B cell (primary cell): ENCODE measurements at places on chromosomes 2 and 18.

DNA sequence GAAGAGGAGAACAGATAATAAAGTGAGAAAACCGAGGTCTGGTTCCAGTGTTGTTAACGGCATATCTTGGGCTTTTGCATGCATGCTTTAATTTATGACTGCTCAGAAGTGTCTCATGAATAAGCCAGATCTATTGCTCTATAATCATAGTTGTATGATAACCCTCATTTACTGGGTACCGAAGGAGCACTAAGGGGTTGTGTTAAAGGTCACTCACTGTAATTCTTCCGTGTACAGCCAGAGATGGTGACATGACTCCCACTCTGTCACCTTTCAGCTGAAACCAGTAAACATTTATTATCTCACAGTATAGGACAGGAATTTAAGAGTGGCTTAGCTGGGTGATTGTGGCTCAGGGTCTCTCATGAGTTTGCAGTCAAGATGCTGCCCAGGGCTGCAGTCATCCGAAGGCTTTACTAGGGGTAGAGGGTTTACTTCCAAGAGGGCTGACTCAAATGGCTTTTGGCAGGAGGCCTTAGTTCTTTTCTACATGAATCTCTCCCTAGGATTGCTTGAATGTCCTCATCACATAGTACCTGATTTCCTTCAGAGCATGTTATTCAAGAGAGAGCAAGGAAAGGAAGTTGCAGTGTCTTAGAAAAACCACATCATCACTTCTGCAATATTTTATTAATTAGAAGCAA lies 107.0 kb downstream of the NAB1 start:
- DNase-seq = no peak

DNA sequence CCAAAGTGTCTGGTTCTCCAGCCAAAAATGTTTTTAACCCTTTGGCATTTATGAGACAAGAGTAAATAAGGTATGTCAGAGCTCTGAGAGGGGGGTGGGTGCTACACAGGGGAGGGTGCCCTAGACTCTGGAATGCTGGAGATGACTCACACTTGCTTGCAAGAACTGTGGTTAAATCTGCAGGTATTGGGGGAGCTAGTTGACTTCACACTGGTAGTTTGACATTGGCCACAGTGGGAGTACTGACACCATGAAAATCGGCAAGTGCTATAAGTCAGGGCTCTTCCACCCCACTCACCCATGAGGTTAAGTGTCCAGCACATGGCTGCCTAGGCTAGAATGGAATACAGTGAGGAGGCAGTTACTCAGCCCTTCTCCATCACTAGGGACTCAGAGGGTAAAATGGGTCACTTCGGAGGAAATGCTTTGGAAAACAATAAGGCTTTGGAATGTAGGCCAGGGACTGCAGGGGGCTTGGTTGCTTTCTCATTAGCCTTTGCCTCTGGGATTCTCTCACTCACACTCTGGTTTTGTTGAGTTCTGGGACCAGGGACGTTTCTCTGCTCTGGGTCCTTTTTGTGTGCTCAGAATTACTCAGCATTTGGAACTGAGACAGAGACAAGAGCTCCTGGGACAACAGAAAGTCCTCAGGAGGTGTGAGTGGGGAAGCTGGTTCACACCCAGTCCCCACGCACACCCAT lies 91.6 kb downstream of the ACKR3 start:
- DNase-seq = no peak

- no peak for DNase-seq
These were observed 68.5 kb upstream of the HDAC4 start for GRCh38 chr2:239469106-239469960.

DNA sequence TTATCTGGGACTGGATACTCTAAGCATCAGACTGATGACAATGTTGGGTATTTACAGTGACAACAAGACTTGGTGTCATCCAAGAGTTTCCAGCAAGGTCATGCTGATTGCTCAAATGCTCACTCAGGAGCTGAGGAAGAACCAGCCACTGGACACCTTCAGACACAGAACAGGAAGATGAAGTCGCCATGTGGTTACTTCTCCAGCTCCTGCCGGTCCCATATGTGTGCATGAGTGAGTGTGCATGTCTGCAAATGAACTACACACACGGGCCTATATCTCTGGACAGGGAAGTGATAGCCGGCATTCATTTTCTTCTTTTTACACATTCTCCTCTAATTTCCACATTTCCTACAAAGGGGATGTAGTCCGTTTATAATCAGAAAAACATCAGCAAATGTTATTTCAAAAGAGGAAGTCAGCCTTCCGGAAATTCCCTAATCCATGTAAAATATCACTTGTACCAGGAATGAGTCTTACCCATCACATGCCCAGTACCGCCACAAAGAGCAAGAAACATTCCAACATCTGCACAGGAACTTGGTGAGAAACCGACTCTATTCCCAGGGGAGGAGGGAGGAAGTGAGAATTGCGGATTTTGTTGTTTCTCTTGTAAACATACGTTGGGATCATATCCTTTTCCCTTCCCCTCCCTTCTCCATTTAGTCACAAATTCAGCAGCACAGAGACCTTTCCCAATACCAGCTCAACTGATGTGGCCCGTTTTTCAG lies 10.8 kb downstream of the RFX8 start:
- no peak for DNase-seq

GRCh38 chr2:198100346-198100745 lies 296.0 kb downstream of the PLCL1 start:
- DNase-seq = no peak

DNA sequence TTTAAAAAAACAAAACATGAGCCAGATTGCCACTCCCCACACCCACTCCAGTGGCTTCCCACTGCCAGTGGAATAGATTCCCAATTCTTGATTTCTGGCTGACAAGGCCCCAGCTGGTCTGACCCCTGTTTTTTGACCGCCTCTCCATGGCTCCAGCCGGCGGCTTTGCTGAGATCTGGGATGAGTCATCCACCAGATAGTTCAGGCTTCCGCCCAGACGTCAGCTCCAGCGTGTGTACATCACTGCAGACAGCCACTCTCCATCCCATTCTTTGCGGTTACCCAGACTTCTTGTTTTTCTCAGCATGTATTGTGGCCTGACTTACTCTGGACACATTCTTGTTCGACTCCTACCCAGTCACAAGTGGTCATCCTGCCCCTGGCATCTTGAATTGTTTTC lies 227.9 kb downstream of the GBX2 start:
- DNase-seq = no peak

GRCh38 chr2:108586631-108587030 lies 52.4 kb downstream of the LIMS1 start:
- DNase-seq = no peak

GRCh38 chr2:165058476-165059265 lies 103.3 kb upstream of the SLC38A11 start:
- no peak for DNase-seq

DNA sequence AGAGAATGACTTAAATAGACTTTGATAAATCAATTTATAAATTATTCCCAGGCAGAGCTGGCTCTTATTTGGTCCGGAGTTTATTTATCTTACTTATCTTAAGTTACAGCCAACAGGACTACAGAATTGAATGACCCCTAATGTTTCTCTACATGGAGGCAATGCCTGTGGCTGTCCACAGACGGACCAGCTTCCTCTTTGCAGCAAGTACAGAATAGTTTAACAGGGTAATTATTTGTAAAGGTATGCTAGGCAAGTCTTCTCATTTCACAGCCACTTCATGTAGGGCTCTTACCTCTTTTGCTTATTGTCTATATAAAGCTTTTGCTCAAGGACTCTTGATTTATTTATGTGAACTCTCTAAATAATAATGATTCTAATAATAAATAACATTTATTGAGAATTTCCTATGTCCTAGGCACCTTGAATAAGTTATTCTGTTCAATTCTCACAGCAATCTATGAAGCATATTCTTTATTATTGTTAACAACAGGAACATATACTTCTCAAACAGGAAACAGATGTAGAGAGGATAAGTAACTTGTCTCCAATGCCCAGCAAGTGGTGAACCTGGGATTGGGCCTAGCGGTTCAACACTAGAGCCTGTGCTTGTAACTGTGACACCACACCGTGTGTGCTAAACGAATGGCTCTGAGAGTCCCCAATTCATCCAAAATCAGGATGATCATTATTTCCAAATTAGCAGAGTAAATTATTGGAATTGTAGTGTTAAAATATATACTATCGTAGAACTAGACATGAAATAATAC lies 58.8 kb upstream of the NXPH2 start:
- no peak for DNase-seq

DNA sequence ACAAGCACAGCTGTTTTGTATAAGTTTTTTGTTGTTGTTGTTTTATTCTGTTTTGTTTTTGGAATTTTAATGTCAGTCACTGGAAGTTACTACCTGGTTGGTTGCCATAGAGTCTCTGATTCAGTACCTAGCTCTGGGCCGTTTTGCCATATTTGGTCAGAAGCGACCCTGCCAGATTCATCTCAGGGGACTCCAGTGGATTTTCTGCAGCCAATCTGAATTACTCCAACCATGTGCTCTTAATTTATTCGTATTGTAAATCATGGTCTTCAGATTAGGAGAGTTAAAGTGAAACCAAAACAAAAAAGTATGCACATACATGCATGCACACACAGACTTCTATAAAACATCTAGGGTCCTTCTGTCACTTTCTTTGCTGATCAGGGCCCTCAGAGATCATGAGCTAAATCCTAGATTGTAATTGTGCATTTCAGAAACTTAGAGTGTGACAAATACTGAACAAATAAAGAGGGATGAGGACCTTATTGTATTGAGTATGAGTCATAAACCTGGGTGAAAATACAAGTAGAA lies 317.4 kb upstream of the UBE2E3 start:
- no peak for DNase-seq

DNA sequence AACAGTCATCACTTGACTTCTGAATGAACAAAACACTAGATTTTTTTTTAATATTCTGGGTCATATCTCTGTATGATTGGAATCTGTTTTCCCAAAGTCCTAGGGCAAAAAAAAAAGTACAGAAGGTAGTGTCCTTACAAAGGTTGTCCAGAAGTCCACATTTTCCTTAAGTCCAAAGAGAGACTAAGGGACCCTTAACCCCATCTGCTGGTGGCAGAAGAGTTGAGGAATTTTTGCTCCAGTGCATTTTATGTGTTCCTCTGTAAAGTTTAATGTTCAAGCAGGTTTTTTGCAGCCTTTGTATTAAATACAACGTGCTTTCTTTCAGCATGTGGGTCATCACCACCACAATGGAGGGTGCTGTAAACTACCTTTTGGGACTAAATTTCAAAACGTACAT lies 215.9 kb downstream of the SP3 start:
- no peak for DNase-seq

DNA sequence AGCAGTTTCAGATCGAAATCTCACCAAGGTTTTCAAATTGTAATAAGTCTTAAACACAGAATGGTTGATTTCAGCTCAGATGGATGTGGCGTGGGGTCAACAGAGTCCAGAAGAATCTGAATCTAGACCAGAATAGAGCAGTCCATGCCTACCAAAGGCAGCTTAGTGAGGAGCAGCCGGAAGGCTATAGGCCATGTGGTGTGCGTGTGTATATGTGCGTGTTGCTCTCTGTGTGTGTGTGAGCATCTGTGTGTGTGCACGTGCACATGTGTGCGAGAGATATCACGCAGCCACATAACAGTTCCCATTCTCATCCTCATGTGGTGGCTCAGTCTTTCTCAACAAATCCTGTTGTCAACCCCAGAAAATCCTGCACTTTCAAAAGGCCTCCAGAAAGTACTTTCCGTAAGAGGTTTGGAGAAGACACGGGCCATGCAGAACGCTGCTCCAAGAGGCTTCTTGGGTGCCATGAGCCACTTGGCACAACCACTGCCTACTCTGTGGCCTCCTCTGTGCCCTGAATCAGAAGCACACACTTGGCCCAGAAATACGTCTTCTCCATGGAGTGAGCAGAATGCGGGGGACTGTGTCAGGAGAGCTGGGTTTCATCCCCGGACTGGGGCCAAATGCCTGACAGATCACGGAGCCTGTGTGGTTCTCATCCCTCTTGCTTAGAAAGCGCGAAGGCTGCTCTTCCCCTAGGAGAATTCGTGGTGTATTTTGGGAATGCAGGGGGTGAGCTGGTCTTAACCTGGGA lies 67.3 kb downstream of the ACKR3 start:
- no peak for DNase-seq

DNA sequence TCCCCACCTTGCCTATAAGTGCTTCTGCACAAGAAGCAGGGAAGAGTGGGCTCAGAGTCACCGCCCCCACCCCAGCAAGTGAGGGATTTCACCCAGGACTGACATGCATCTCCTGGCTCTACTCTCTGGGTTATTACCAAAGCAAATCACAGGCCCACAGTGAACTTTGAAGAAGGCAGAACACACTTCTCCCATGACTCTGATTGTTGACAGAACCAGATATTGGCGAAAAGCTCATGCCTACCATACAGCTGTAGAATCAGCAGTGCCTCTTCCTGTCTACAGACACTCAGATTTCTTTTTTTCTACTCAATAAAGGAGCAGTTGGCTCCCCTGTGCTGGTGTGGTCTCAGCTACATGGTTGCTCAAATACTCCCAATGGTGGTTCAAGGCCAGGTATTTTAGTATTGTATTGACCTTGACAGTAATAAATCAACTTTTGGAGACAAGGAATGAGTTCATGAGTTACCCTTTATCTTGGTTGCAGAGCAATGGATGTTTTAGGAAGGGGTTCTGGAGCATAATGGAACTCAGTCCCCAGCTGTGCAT lies 512.9 kb upstream of the ID2 start:
- no peak for DNase-seq

- peak; percentile 8 for DNase-seq
These were observed 89.7 kb downstream of the BABAM2 start for GRCh38 chr2:27980242-27980641.
